ENCODE measurements at places on chromosomes 1 and 21.

DNA sequence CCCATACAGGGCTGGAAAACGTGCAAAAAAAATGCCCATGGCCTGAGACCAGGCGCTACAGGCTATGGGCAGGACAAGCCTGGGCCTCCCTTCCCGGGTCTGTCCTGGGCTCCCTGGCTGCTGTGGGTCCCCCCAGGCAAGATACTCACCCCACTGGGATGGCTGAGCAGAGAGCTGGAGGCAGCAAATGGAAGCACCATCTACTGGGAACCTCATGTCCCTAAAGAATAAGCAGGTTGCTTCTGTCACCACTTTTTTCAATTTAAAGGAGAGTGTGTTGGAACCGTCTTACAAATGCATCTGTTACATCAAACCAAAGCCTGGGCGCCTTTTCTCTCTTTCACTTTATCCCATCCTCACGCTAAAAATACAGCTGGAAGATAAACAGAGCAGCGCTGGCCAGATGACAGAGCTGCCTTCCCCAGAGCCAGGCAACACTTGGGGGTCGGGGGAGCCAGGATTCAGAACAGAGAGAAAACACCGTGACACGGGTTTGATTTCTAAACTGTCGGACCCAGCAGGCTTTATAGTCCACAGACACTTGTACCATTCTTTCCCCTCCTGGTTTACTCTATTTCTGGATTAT, 262.1 kb upstream of the VAMP3 start:
- DNase-seq: no peak

GRCh38 chr1:55531644-55532043, 316.5 kb upstream of the USP24 start:
- peak; percentile 2 for DNase-seq

DNA sequence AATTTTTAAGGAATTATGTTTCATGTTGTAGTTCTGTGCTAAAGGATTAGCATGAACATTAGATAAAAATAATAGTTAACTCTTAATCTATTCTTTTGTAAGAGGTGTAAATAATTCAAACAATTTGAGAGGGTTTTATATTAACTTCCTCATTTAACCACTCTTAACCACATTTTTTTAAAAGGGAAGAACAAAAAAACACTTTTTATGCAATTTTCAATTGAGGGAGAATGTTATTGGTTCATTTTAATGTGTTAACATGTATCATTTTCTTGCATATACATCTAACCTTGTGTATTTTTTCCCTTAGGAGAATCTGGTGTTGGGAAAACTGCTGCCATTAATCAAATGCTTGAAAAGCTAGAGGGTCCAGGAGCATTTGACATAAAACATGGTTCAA, 169.0 kb downstream of the LBR start:
- no peak for DNase-seq

DNA sequence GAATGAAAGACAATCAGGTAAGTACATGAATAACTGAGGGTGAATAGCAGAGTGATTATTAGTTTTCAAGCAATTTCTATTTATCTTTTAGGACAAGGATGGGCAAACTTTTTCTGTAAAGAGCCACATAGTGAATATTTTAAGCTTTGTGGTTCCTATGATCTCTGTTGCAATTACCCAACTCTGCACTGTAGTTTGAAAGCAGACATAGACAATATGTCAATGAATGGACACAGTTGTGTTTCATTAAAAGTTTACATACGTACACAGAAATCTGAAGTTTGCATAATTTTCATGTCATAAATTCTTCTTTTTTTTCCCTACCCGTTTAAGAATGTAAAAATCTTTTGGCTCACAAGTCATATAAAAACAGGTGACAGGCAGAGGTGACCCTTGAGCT, 71.4 kb downstream of the ZNF281 start:
- DNase-seq: no peak

DNA sequence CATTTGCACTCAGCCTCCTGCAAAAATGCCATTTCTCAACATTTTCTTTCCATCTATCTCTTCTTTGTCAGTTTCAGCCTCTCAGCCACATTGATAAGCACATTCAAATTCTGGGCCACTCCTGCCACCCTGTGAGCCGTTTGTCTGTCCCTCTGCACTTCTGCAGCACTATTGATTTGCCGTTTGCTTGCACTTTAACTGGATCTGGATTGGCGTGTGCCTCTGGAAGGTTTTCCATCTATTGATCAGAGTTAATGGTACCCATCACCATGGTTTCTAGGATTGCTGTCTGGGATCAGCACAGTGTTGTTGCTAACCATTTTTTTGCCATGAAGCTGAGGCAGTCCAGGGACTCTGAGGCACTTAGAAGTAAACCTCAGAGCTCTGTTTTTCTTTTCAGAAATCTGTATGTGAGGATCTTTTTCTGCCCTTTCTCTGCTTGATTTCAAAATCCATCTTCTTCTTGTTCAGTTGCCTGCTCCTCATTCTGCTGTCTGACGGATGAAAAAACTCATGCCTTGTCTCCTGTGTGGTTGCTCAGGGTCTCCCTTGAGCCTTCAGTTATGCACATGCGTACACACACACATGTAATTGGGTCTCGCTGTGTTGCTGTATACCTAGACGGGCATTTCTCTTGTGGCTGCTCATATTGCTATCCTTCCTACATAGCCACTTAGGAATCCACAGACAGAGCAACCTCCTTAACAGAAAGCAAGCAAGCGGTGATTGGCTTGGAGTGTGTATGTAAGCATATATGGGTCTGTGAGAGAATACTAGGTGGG, 67.9 kb downstream of the NOS1AP start:
- DNase-seq: no peak

GRCh38 chr21:29490016-29490415, 191.3 kb downstream of the BACH1 start:
- DNase-seq: no peak

- DNase-seq: peak; percentile 56
Measured at GRCh38 chr1:6358757-6359201, 34.8 kb downstream of the ACOT7 start.

DNA sequence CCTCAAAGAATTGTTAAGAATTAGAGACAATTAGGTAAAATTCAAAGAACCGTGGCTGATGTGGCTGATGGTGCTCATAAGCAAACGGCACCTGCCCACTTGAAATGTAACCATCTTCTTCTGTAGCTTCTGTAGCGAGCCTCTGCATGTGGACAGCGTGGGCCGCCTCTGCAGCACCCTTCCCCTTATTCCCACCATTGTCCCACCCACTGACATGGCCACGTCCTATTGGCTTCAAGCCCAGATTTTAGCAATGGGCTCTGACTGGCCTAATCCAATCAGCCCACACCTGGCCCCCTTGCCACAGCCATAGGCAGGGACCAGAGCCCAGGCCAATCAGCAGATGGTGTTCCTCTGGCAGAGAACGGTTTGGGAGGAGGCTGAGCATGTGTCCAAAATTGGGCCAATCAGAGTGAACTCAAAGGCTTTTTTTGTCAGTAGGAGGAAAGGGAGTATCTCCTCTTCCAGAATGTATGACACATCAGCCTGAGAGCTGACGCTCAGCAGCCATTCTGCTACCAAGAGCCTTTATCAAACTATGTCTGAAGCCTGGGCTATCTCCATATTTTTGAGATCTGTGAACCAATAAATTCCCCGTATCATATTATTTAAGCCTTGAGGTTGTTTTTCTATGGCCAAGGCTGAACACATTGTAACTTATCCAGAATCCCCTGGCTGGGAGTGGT, 518.5 kb downstream of the SMYD3 start:
- DNase-seq: no peak

DNA sequence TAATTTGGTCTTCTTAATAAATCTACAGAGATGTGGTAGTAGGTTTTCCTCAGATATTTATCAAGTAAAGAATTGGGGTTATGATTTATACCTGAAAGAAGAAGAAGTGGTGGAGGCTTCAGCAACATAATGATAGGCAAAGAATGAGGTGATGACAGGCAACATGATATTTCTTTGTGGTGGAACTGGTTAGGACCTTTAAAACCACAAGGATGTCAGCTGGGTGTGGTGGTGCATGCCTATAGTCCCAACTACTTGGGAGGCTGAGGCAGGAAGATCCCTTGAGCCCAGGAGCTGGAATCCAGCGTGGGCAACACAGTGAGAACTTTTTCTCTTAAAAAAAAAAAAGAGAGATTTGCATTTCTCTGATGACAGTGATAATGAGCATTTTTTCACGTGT, 34.1 kb upstream of the COL11A1 start:
- DNase-seq: no peak

GRCh38 chr1:119327450-119328155, 41.0 kb upstream of the HAO2 start:
- DNase-seq: peak; percentile 17

DNA sequence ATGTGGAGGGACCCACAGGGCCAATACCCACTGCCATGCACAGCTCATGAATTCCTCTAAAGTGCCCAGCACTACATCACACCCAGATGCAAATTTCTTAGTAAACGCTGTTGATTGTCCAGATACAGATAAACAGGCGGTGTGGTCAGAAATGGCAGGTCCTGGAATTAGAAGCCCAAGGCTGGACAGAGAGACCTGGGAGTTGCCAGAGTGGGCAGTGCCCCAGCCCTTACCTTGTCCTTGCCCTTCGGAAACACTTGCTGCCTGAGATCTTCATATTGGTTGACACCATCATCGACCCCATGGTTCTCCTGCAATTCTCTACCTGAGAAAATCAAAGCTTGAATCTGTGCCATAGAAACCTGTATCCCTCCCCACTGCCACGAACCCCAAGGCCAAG, 149.3 kb upstream of the ETV3 start:
- DNase-seq: no peak

DNA sequence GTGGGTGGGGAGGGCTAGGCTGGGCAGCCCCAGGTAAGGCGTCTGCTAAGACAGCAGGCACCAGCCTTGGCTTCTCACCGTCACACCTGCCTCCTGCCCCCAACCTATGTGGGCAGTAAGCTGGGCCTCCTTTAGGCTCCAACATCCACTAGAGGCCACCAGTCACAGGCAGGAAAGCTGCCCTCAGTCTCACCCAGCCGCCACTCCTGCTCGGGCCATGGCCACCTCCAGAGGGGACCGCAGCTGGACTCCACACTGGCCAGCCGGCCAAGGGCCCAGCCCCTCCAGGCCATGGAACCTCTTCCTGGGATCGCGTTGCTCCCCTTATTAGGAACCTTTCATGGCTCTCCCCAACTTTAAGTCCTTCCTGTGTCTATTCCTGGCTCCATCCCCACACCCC, 74.5 kb downstream of the MRPL37 start:
- DNase-seq: no peak

DNA sequence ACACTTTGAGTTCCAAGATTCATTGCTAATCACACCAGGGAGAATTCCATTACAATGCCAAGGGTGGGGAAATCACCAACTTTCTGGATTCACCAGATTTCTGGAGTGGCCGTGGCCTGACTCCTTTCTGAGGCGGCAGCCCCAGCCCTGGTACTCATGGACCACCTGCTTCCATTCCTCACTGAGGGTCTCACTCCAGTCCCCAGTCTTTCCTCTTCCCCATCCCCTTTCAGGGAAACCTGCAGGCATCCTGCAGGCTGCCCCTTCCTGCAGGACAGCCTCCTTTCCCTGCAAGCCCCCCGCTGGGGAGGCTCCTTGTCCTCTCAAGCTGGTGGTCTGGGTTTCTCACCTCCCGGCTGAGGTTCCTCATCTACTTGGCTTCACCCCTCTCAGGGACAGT, 12.7 kb upstream of the CDK18 start:
- no peak for DNase-seq

DNA sequence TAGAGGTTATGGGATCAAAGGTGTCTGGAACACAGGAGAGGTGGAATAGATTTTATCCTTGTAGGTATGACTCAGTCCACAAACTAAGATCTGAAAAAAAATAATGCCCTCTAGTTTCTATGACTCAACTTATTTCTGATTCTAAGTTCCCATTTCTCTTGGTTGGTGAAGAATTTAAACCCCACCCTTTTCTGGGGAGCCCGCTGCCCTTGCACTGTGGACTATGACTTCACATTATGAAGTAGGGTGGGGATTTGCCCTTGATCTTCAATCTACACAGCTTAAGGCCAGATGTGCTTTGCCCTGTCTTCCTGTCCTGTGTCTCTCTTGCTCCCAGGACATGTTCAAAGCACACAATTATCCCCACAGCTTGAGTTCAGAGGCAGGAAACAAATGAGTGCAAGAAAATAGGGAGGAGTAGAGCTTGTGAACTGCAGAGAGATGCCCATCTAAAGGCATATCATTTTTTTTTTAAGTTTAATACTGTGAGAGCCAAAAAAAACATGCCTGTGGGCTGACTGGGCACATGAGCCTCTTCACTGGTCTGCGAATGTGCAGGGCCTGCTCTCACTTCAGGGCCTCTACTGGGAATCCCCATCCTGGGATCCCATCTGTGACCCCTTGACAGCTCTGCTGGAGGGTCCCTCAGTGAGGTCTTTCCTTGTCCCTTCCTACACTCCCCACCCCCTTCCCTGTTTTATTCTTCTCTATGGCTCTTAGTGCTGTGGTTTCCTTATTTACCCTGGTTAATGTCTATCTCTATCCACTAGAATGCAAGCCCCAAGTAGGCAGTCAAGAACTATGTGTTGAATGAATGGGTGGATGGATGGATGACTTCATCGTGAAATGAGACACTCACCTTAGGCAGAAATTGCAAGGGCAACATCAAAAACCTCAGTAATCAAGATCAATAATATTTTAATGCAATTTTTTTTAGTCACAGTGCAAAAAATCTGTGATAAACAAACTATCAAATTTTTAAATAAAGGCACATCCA, 61.5 kb downstream of the CD58 start:
- DNase-seq: peak; percentile 86

DNA sequence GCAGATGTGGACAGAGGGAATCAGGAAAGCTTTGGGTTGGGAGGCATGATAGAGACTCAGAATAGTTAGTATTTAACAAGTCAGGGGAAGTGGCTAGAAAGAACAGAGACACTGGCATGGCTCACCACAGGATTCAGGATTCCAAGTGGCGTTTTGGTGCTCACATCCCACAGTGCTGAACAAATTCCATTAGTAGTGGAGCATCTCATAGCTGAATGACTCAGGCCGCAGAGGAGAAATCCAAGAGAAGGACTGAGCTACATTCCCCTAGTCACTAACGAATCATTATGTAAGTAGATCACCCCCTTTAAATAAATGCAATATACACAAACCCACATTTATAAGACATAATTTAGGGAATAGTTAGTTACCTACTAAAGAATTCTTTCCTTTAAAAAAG, 5.0 kb upstream of the KCNJ9 start:
- no peak for DNase-seq

DNA sequence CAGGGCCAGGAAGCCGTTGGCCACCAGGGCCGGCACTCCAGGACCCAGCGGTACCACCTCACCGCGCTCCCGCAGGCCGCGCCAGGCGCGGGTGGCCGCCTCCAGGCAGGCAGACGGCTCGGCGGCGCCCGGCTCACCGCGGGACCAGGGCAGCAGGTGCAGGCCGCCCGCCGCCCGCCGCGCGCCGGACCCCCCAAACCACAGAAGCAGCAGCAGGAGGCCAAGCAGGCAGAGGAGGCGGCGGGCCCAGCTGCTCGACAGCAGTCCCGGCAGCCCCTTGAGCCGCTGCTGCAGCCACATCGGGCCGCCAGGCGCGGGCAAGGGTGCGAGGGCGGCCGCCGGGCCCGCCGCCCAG, 312 bp downstream of the KIAA2013 start:
- no peak for DNase-seq

GRCh38 chr1:228144993-228145343, 4.8 kb upstream of the GJC2 start:
- DNase-seq: no peak

Data from epithelial cell of esophagus (primary cell).